ENCODE measurements at places on chromosomes 4 and X.
A peak's percentile ranks its signal among the peaks of the same experiment; 100 is the strongest.

DNA sequence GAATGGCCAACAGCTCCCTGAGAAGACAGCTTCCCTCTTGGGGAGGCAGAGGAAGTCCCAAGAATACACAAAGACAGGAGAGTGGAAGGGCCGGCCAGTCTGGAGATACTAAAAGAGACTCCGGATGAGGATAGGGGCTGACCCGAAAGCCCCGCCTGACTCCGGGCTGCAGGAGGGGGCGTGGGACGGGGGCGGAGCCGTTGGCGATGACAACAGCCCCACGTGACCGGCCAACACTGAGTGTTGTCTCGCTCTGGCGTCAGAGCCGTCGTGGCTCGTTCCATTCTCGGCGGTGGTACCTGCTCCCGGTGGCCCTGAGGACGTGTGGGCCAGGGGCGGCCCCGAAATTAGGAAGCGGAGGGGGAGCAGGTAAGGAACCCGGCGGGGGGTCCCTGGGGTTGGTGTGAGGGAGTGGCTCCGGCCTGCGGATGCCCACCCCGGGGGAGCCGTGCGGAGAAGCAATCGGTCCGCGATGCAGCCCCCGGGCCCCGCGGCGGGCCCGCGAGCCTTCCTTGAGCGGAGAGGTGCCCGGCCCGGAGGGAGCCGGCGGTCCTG lies at the start of gene BEX4:
Gene BEX4 (plus strand): TSS at position 239 of the 555 bp plus-strand sequence. CDS start 1,046 bp downstream, outside the sequence.
- DNase-seq = peak; percentile 44

DNA sequence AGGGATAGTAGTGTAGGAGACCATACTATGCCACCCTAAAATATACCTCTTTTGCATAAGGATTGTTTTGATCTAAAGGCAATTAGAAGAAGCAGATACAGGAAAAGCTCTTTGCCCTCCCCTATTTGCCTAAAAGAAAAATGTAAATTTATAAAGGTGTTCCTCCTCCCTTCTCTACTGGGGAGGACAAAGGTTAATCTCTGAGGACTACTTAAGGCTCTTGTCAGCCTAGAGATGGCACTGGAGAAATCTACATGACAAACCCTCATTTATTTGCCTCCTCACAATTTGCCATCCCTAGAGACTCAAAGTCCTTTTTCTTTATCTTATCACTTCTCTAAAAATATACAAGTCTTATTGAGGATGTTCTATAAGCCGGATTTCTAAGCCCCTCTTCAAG lies 1021.8 kb downstream of the STPG2 start:
- DNase-seq = no peak

- no peak for DNase-seq
Measured at GRCh38 chr4:26878794-26879391, 18.3 kb downstream of the STIM2 start.

DNA sequence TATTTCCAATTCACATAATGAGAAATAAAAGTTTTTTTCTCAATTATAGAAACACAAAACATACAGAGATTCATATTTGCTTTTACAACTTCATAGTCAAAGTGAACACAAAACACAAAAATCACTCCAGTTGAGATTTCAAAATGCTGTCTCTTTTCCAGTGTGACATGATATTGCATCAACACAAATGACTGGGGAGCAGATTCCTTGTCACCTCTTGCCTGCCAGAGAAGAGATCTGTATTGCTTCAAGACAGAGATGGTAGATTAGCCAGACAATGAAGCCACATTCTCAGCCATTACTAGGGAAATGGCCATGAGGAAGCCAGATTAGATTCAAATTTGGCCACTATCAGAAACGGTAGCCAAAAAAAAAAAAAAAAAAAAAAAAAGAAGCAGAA lies 2313.1 kb upstream of the AGA start:
- DNase-seq = no peak

- DNase-seq = no peak
Measured at GRCh38 chr4:147789596-147789995, 57.7 kb downstream of the ARHGAP10 start.

GRCh38 chr4:17682222-17682566 lies 67.8 kb downstream of the MED28 start:
- DNase-seq = no peak

DNA sequence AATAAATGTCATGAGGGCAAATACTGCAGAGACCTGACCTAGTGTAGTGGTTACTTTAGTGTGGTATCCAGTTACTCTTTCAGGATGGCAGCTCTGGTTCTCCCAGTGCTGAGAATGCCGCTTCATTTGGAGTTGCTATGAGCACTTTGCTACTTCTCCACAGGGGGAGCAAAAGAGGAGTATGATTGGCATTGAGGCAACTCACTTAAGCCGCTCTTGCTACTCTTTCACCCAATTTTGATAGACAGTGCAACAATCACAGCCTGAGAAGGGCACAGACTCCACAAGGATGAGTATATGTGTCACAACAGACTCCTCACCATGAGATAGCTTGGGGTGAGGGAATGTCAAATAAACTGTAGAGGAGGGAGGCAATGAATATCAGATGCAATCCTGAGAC lies 81.2 kb downstream of the NPY1R start:
- DNase-seq = no peak

DNA sequence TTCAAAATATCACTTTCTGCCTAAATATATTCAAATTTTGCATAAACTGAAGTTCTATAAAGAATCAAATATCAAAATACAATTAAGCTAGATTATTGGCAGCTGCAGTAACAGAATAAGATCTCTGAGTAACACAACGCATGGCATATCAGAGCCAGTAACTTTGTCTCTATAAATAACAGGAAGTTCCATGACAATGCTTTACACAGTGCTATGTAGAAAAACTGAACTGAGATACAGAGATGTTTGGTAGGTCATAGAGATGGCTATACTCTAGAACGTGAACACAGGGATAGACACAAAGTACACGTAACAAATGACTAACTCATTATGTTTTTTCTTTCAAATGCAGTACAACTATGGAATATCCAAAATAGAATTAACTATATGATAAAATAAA lies 18.2 kb downstream of the UBE2D3 start:
- DNase-seq = no peak

DNA sequence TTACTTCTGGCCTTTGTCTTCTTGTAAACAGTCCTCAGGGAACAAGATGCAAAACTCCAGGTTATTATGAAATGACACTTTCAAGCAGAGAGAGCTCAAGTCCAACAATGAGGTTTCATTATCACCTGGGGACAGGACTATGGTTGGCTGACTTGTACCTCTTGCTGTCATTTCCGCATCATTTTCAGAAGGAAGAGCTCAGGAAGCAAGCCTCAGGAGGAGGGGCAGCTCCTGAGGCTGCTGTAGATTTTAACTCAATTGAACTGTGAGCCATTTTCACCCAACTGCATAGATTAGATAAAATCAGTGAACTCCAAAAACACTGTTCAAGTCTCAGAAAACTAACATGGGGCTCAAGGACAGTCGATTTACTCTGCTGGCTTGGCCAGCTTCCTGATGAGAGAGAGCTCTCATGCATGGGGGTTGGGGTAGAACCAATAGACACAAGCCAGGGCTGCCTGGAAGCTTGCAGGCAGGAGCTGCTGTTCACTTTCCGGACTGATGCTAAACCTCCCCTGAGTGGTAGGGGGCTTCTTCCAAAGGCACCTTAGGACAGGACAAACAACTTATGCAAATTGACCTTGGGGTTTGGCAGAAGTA lies 23.6 kb downstream of the TMEM255A start:
- no peak for DNase-seq

Data from HTR-8/SVneo (cell line).